GM13977 (cell line): ENCODE measurements at places on chromosomes 2 and 18.

DNA sequence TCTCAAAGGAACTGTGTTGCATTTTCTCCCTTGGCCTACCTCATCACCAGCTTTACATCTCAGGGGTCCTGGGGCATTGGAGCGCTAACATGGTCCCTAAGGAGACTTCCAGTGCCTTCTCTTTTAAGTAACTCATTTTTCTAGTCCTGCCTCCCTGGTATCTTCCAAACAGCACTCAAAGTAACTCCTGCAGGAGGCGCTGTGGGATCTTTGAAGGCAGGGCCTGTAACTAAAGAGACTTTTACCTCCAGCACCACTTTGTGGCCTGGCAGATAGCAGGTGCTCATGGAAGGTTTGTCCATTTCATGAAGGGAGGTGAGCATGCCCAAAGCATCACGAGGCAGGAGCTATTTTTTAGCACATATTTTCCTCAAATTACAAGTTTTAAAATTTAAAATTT is 411.0 kb upstream of the GYPC start:
- DNase-seq = peak; percentile 29

DNA sequence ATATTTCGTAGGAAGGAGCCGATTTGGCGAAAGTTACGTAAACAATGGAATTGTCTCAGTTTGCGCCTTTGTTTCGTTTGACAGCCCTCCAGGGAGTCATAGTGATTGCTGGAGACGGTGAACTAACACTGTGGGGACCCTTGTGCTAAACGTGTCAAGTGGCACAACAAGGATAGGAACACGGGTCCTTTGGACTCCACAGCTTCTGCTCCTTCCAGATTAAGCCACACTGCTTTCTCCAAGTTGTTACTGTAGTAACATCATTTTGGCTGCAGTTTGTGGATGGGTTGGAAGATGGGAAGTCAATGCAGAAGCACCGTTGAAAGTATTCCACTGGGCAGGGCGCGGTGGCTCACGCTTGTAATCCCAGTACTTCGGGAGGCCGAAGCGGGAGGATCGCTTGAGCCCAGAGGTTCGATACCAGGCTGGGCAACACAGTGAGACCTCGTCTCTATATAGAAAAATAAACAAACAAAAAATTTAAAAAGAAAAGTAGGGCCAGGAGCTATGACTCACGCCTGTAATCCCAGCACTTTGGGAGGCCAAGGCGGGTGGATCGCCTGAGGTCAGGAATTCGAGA is 636 bp upstream of the IMMT start:
- no peak for DNase-seq

GRCh38 chr2:4047961-4048891 is 344.9 kb downstream of the DCDC2C start:
- no peak for DNase-seq

DNA sequence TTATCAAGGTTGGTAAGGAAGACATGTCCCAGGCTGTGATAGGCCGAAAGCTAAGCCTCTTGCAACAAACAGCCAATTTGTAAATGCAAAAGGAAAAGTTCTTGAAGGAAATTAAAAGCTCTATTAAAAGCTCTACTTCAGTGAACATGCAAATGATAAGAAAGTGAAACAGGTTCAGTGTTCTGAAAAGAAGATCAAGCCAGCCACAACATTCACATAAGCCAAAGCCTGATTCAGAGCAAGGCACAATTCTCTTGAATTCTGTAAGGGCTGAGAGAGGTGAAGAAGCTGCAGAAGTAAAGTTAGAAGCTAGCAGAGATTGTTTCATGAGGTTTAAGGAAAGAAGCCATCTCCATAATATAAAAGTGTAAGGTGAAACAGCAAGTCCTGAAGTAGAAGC is 1259.5 kb upstream of the PIK3C3 start:
- DNase-seq = no peak

- DNase-seq = no peak
Observed at GRCh38 chr2:68466361-68466777, 725 bp downstream of the FBXO48 start.

DNA sequence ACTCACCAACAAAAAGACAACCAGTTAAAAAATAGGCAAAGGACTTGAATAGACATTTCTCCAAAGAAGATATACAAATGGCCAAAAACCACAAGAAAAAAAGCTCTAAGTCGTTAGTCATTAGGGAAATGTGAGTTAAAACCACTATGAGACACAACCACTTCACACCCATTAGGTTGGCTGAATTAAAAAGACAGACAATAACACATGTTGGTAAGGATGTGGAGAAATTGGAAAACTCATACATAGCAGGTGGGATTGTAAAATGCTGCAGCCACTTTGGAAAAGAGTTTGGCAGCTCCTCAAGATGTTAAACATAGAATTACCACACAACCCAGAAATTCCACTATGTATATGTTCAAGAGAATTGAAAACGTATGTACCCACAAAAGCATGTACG is 117.6 kb upstream of the SPATS2L start:
- no peak for DNase-seq

GRCh38 chr18:26207937-26208336 is 18.3 kb upstream of the TAF4B start:
- DNase-seq = no peak

GRCh38 chr18:77478646-77479442 is 229.2 kb downstream of the GALR1 start:
- DNase-seq = no peak

- DNase-seq = no peak
Observed at GRCh38 chr18:62413206-62413605, 88.1 kb downstream of the TNFRSF11A start.

DNA sequence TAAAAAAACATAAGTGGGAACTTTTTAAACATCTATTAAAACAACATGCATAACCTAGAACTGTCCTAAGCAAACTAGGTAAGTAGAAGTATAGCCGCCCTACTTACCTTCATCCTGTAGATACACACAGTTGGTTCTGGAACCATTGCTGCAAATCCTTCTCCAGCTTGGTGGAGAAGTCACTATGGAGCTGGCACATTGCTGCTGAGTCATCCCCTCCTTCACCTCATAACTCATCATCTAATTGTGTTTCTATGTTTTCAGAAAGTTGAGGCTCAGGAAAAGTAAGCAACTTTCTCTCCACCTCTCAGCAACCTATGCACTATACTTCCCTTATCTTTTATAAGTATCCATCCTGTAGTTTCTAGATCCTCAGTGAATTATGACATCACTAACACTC is 269.8 kb upstream of the MMADHC start:
- DNase-seq = no peak

DNA sequence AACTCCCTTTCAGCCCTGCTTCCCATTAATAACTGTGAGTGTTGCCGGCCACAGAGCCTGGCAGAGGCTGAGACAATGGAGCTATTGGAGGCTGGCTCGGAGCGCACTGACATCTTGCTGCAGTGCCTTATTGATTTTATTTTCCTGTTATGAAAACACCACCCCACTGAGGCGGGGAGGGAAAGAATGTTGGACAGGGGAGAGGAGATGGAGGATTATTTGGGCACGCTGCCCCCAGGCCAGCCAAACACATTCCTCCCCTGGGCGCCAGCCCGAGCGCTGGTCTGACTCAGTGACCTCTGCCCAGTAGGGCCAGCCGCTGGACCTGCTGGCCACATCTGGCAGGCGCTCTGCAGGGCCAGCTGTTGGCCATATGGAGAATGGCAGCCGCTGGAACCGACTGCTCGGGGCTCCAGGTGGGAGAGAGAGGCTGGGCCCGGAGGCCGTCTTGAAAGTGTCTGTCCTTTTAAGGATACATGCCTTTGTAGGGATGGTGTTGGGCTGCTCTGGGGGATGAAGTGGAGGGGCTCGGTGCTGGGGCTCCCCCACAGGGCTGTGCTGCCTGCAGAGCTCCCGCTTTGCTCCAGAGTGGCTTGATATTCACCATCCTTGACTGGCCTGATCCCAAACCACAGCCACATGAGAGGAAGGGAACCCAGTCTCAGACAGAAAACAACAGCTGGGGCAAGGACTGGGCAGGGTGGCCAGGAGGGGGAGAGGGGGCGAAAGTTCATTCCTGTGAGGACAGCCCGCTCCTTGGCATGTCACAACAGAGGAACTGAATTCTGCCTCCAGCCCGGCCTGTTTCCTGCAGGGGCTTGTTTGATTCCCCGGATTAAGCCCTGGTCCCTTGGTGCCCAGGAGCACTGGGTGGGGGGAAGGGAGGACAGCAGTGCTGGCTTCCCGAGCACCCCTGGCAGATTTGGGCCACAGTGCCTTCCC is 179.0 kb downstream of the KLHL29 start:
- no peak for DNase-seq

DNA sequence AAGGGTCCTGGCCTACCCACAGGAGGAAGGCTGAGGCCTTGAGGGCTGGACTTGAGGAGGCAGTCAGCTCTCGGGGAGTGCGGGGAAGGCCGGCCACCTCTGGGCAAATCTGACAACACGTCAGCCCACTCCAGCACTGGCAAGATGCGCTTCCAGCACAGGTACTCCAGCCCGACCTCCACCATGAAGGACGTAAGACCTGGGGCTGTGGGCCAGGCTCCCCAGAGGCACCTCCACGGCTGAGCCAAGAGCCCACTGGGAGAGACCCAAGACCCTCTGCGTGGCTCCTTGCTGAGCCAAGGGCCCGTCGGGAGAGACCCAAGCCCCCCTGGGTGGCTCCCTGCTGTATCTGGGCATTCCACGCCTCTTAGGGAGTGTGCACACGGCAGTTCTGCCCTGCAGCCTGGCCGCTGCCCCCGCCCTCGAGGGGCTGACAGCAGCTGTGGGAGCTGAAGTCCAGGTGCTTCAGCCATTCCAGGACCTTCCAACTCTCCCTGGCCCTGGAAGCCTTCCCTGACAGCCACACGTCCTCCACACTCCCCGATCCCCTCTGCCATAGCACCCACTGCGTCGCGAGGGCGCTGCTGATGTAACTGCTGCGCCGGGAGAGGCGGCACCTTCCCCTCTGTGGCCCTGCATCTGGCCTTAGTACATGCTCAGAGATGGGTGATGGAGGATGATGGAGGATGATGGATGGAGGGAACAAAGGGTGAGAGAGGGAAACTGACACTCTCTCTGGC is 50.2 kb downstream of the BIN1 start:
- no peak for DNase-seq

DNA sequence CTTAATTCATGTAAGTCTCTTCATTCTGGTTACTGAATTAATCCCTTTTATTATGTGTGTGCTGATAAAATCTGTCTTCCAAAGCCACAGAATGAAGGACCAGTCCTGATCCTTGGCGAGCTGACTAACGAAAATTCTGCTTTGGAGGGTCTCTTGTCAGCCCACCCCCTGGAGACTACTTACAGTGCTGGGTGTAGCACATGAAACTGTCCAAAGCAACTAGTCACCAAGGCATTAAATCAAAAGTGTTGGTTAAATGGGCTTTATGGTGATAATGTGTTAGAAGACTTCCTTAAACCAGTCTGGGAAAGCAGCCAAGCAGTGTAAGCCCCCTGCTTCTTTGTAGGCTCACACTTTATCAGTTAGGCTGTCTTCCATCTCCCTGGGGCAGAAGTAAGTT is 420.2 kb downstream of the SUCLG1 start:
- DNase-seq = no peak

DNA sequence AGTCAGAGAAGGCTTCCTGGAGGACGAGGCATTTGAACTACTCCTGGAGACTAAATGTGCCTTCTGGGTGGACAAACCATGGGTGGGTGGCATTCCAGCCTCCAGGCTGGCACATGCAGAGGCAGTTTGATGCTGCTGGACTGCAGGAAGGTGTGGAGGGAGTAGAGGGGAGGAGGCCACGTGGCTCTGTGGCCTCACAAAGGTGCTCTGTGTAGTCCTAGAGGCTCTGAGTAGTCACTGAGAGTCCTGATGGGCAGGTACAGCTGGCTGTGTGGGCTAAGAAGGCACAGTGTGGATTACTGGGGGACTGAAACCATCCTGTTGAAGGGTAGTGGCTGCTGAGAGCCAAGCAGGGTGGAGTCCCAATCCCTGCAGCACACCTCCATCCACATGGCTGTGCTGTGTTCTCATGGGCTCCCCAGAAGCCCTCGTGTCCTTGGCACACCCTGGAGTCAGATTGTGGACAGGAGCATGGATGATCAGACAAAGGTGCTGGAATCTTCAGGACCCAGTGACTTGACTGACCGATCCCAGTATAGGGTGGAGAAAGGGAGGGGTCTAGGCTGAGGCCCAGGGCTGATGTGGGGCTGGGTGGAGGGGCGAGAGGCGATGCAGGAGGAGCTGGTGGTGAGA is 87.4 kb upstream of the HS6ST1 start:
- DNase-seq = no peak

DNA sequence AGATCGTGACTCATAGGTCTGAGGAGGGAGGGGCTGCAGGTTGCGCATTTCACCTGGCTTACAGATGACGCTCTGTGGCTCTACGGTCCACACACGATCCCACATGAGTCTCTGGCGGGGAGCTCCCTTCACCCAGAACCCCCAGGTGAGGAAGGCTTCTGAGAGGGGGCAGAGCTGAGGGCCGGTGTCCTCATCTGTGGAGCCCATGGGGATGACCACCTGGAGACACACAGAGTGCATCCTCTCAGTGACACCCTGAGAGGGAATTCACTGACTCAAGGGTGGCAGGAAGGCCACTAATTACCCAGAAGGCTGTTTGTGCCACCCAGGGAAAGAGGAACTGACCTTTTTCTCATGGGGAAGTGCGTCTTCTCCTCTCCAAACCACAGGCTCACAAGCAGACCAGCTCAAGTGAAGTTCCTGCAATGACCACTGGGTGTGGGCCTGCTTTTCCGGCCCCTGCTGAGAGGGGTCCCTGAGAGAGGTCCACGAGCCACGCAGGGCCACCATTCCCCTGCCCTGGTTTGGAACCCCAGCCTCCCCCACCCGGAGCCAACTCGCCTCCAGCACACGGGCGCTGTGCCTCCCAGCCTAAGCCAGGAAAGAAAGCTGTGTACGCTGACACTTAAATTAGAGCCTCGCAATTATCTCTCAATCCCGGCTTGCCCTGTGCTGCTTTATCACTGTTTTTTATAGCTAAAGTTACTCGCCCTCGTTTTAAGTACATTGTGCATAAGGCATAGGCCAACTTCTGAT is 114.1 kb downstream of the BCL11A start:
- DNase-seq = peak; percentile 80

GRCh38 chr2:150222379-150222778 is 265.1 kb downstream of the RND3 start:
- no peak for DNase-seq

GRCh38 chr2:239779584-239779983 is 245.6 kb downstream of the NDUFA10 start:
- DNase-seq = no peak

GRCh38 chr18:44128365-44128764 is 552.3 kb upstream of the SETBP1 start:
- no peak for DNase-seq

GRCh38 chr2:25168256-25169072 is at the start of gene POMC:
POMC (minus strand) TSS chr2:25168580; CDS start chr2:25164772, 3,808 bp downstream.
- DNase-seq = peak; percentile 64
